ENCODE measurements at places on chromosomes 16 and 17.

DNA sequence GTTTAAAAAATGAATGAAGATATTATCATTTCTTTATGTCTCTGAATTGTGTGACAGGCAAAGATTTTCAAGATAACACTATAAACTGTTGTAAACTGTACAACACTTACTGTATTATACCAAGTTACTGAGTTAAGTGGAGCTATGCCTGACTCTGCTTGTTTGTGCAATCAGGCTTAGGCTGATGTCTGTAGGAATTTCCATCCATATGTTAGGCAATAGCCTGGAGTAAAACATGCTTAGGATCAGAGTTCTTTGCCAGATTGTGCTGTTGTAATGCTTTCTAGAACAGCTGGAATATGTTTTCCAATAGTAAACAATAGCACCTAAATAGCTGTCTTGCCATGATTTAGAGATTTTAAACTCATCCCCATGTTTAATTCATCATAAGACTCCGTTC is 1496.7 kb downstream of the CDH11 start:
- DNase-seq, result no peak

- DNase-seq, result no peak
Observed at GRCh38 chr17:67041941-67042899, 2.1 kb upstream of the CACNG1 start.

DNA sequence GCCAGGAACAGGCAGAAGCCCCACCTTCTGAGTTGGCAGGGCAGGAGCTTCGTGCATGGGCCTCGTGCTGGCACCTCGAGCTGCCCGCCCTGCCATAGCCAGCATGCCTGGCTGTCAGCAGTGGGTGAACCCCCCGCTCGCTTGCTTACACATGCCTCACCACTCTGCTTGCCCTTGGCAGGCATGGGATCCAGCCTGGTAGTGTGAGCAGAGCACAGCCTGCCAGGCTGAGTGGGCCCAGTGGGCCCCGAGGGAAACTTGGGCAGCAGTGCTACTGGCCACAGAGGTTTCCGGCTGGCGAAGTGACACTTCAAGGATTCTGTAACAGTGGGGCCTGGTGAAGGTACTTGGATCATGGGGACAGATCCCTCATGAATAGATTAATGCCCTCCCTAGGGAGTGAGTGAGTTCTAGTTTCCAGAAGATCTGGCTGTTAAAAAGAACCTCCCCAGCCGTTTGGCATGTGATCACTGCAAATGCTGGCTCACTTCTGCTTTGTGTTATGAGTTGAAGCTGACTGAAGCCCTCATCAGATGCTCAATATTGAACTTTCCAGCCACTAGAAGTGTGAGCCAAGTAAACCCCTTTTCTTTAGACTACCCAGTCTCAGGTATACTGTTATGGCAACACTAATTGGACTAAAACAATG is 114.7 kb downstream of the BCAS3 start:
- DNase-seq, result no peak

GRCh38 chr17:17515934-17516930 is 20.0 kb upstream of the RASD1 start:
- DNase-seq, result no peak

DNA sequence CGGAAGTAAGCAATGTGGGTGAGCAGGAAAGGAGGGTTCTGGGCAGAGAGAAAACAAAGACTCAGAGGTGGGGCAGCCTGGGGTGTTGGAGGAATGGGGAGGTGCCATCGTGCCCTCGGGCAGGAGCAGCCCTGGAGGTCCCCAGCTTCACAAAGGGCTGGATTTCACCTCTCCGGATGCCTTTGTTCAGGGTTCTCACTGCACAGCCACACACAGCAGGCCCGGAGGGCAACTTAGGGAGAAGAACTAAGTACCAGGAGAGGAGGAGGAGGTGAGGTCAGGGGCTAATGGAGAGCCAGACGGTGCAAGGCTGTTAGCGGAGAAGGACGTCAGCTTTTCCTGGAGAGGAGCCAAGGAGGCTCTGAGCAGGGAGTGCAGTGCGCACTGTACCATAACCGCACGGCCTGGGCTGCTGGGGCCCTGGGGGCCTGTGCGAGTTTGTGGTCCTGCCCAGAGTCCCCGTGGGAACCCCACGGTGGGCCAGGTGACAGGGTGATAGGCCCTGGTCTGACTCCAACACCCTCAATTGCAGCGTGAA is 9.3 kb downstream of the ARRB2 start:
- no peak for DNase-seq

- no peak for DNase-seq
Observed at GRCh38 chr17:68771867-68772515, 170.8 kb upstream of the FAM20A start.

- no peak for DNase-seq
Observed at GRCh38 chr17:50564916-50565315, 4.4 kb downstream of the CACNA1G start.

GRCh38 chr17:9094193-9094592 is 72.9 kb downstream of the NTN1 start:
- DNase-seq, result no peak

GRCh38 chr17:45900723-45901415 is 6.5 kb downstream of the MAPT start:
- no peak for DNase-seq

- no peak for DNase-seq
Observed at GRCh38 chr16:58402796-58403195, 10.5 kb downstream of the GINS3 start.

- no peak for DNase-seq
Observed at GRCh38 chr16:56780646-56781045, 50.7 kb downstream of the NUP93 start.

DNA sequence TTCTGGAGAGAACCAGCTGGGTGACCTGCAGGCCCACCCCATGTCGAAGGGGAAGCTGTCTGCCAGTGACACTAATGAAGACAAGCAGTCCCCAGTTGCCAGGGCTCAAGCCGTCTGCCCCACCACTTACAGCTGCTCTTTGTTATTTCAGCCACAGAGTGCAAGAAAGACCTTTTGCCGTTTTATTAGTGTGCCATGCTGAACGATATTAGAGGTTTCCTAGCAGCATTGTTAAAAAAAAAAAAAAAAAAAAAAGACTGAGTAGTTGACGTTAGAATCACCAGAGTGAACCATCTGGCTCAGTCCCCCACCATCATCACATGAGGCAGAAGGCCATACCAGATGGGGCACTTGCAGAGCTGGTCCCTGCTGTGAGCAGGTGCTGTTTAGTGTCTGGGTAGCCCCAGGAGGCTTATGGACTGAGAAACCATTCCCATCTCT is 26.5 kb upstream of the SLC39A11 start:
- no peak for DNase-seq

DNA sequence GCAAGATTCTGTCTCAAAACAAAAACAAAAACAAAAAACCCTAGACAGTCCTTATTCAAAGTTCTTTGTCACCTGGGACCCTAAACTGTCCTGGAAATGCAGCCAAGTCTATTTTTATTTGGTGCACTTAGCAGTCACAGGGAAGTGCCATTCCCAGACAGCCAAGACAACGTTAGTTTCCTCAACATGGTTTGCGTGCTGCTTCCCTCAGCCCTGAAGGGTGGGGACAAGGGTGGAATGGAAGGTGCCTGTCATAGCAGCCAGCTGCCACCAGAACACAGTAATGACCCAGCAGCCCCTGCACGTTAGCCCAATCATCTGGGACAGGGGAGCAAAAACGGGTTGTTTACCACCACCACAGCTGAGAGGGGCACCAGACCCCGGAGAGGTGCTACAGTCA is 16.9 kb downstream of the CREBBP start:
- DNase-seq, result no peak

DNA sequence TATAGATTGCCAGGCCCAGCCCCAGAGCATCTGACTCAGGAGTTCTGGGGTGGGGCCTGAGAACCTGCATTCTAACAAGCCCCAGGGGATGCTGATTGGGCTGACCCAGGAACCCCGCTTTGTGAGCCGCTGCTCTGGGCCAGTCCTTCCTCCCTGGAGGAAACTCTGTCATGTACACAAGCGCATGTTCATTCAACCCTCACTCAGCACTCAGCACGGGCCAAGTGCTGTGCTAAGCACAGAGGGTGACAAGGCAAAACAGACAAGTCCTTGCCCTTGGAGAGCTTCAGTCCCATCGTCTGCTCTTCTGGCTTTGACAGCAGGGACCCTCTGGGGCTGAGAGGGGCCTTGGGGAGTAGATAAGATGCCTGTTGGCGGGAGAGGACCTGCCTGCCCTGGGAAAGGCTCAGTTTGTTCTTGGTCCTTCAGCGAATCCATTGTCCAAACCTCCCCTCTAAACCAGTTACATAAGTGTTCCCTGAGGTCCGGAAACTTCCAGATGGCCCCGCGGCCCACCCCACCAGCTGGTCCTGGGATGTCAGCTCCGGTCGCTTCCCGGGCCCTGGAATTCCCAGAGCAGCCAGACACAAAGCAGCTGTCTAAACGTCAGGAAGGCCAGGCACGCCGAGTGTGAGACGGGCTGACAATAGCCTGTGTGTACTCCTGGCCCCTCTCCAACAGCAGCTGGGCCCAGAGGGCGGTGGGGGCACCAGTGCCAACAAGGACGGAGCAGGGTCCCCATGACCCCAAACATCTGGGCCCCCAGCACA is 88.8 kb downstream of the ZDHHC7 start:
- DNase-seq, result no peak

DNA sequence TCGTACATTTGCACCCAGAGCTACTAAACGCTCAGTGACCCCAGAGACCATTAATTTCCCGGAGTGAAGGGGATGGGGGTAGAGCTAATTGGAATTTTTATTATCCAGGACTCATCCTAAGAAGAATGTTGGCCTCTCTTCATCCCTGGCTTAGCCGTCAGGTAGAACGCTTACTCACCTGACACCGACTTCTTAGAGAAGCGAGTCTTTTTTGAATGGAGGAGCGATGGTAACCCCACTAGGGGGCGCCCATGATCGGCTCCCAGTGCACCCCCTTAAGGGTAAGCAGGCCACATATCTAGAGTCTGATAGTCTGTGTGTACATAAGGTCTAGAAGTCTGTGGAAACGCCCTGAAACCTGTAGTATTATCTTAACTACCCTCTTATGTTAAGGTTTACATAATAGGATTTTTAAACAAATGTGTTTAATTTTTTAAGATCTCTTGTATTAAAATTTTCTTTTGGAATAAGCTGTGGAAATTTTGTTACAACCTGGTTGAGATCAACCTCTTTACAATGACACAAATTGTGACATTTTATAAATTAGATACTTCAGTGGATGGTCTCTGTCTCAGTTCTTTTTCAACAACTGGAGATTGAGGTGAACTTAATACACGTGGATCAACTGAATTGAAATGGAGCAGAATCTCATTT is 229.8 kb downstream of the CPPED1 start:
- no peak for DNase-seq

- peak; percentile 55 for DNase-seq
Observed at GRCh38 chr17:3754458-3755334, 31.0 kb downstream of the HASPIN start.

GRCh38 chr16:3173892-3174617 is 13.9 kb upstream of the OR1F1 start:
- DNase-seq, result no peak

GRCh38 chr16:12290165-12290564 is 313.6 kb downstream of the SNX29 start:
- no peak for DNase-seq

- DNase-seq, result no peak
Observed at GRCh38 chr16:14071576-14072271, 605 bp downstream of the MRTFB start.

DNA sequence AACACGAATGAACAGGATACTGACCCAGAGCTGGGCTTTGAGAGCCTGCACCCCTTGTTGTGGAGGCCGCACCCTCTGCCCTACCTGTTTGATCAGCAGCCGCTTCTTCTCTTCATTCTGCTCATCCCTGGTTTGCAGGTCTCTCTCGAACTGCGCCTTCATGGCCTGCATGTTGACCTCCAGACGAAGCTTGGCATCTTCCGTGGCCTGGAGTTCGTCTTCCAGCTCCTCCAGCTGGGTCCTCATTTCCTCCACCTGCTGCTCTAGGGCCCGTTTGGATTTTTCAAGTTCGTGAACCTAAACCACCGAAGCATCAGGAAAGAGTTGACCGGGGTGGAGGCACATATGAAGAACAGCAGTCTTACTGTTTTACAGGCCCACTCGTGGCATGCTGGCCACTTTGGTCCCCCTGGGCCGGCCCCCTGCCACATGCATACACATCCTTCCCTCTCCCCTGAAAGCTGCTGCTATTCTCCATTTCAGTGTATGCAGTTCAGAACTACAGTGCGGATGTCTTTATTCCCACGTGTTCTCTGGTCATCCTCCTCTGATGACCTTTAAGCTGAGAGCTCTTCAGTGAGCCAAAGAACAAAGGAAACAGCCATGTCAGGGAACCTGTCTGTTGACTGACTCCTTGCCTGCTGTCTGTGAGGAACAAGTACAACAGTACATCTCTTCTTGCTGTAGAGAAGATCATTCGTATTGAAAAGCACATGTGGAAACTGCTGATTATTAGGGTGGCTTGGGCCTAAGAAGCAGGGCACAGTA is 54.8 kb downstream of the NDEL1 start:
- DNase-seq, result no peak

GRCh38 chr17:57628421-57628820 is 116.7 kb downstream of the CCDC182 start:
- no peak for DNase-seq

GRCh38 chr17:29719469-29719868 is 96.8 kb upstream of the CORO6 start:
- no peak for DNase-seq

GRCh38 chr17:8164815-8165131 is 2.0 kb upstream of the VAMP2 start:
- no peak for DNase-seq

GRCh38 chr17:77131904-77132303 is 8.9 kb upstream of the SEC14L1 start:
- no peak for DNase-seq

DNA sequence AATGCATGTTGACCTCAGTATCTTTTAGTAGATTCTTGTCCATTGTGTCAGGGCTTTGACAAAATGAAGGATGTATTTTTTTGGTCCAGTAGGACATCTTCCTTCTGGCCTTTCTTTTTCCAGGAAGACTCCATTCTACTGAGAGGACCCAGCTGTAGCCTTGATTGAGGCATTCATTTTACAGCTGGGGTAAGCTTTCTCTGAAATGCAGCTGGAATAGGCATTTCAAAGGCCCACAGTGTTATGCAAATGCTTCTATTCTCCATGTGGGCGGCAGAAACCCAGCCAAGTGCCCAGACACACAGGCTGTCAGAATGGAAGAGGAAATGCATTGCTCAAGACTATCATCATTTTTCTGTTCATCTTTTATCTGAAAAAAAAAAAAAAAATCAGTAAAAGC is 629.0 kb upstream of the CDH8 start:
- DNase-seq, result no peak

DNA sequence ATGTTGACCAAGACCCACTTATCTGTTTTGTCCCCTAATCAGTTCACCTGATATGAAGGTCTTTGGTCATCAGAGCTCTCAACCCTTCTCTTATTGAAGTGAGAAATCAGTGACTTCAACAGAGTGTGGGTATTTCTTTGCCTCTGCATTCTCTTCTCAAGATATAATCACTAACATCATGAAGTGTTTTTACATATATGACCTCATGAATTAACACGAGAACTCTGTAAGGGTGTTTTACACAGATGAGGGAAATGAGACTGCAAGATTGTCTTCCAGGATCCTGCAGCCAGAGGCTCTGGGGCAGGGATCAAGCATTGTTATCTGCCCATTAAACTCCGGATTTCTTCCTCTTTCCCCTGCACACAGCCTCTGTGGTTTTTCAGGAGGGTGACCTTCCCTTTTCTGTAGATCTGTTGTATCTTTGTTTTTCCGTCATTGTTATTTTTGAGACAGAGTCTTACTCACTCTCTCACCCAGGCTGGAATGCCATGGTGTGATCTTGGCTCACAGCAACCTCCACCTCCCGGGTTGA is 22.7 kb downstream of the LCMT1 start:
- no peak for DNase-seq

Data from stimulated activated CD4-positive, alpha-beta T cell treated with anti-CD3 and anti-CD28 coated beads, Interleukin-1b, Interleukin-23, amount 100 ng/mL, for 1 hour (primary cell).